CD4-positive, alpha-beta T cell treated with Interleukin-6 for 4 hours (primary cell): ENCODE measurements at places on chromosomes 2 and 18.

DNA sequence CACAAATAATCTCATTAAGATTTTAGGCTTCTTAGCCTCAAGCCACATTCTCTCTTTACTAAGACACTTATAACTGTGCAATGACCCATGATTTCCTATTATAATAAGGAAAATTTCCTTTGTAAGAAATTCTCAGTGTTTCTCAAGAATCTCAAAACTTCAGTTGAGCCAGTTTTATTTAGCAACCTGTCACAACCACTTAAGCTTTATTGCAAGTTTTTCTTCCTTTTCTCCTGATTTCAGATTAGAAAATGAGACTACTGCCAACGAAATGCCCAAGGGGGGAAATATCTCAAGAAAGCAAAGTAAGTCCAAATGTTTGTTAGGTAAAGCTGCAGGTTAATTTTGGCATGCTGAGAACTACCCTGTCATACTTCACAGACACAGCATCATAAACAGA is 178.5 kb downstream of the THADA start:
- no peak for DNase-seq

GRCh38 chr2:209988010-209988409 is 14.4 kb upstream of the RPE start:
- no peak for DNase-seq

GRCh38 chr18:48891721-48892120 is 59.0 kb downstream of the SMAD7 start:
- DNase-seq = no peak

DNA sequence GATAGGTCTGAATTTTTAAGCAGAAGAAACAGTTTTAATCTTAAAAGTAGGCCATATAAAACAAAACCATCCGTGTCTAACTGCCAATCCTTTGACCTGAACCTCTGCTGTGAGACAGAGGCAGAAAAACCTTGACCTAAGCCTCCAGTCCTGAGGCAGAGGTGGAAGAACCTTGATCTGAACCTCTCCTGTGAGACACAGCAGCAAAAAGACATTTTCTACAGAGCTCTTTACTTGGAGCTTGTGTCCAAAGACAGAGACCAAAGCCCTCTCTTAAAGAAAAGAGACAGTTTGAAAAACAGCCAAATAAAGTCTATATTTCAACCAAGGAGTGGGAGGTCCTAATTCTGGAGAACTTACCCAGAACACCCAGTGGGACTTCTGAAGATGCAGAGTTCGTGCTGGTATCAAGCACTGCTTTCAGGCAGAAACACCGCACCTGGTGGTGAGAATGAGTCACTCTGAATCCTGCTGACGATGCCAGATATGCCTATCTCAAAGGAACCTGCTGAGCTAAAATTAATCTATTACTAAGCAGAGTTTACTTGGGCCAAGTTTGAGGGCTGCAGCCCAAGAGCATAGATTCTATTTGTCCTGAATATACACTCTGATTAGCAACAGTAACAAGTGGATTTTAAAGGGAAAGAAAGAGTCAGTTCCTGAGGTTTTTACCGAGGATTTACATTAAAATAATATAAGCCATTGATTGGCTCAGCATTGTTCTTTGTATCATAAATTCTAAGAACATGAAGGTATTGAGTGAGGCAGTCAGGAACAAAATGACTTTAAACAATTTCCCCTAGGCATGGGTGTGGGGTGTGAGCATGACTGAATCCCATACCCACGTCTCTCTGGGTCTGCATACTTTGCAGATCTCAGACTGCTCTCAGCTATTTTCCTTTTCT is 806.4 kb downstream of the TRIB2 start:
- DNase-seq = no peak

DNA sequence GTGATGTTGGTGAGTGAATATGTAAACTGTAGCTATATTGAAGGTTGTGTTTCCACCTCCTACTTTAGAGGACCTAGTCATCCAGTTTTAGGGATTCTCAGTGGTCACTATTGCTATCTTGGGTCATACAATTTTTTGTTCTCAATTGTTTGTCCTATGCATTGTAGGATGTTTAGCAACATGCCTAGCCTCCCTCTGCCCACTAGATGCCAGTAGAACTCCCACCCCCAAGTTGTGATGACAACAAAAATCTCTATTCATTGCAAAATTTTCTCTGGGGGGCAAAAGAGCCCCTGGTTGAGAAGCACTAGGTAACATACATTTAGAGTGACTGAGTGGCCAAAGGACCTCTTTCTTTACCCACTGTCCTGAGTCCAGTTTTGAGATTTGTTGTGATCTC is 87.3 kb downstream of the LRRTM4 start:
- DNase-seq = no peak

- no peak for DNase-seq
These were observed 153.0 kb downstream of the ZFP36L2 start for GRCh38 chr2:43073401-43073825.

DNA sequence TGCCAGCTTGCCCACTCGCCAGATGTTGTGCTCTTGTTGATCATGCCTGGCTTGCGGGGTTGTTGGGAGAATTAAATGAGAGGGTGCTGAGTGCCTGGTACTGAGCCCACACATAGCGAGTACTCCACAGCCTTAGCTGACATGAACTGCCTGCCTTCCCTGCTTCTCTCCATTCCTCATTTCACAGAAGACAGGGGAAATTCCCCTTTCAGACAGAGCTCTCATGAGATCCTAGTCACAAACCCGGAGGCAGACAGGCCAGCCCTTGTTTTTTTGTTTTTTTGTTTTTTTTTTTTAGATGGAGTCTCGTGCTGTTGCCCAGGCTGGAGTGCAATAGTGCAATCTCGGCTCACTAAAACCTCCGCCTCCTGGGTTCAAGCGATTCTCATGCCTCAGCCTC is 17.1 kb upstream of the DNMT3A start:
- no peak for DNase-seq

DNA sequence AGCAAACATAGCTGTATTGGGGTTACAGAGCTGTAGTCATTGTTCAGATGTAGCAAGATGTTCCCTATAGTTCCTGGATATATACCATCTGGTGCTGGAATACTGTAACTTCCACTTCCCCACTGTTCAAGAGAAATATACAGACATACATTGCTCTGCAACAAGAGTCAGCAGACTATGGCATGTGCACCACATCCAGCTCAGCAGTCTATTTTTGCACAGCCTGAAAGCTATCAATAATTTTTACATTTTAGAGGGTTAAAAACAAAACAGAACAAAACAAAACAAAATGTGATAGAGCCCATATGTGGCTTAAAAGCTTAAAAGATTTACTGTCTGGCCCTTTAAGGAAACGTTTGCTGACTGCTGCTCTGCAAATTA is 31.8 kb upstream of the VIT start:
- no peak for DNase-seq

DNA sequence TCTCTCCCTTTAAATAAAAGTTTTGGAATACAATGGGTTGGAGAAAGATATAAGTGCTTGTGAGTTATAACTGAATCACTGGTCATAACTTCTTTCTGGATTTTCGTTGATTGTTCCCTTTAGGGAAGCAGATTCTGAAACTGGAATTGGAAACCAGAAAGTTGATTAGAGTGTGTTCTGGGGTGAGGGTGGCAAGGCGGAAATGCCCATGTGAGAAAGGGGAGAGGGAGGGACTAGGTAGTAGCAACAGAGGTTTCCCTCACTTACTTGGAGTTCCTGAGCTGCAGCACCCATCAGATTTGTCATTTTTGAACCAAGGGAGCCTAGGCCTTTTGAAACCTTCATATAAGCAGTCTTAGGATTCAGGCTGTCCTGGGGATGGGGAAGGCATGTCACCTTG is 453.4 kb downstream of the KCNJ3 start:
- no peak for DNase-seq

- DNase-seq = no peak
These were observed 55.5 kb upstream of the RAB6D start for GRCh38 chr2:131419441-131419840.

- DNase-seq = no peak
These were observed 1.2 kb downstream of the CNPPD1 start for GRCh38 chr2:219175486-219175885.

DNA sequence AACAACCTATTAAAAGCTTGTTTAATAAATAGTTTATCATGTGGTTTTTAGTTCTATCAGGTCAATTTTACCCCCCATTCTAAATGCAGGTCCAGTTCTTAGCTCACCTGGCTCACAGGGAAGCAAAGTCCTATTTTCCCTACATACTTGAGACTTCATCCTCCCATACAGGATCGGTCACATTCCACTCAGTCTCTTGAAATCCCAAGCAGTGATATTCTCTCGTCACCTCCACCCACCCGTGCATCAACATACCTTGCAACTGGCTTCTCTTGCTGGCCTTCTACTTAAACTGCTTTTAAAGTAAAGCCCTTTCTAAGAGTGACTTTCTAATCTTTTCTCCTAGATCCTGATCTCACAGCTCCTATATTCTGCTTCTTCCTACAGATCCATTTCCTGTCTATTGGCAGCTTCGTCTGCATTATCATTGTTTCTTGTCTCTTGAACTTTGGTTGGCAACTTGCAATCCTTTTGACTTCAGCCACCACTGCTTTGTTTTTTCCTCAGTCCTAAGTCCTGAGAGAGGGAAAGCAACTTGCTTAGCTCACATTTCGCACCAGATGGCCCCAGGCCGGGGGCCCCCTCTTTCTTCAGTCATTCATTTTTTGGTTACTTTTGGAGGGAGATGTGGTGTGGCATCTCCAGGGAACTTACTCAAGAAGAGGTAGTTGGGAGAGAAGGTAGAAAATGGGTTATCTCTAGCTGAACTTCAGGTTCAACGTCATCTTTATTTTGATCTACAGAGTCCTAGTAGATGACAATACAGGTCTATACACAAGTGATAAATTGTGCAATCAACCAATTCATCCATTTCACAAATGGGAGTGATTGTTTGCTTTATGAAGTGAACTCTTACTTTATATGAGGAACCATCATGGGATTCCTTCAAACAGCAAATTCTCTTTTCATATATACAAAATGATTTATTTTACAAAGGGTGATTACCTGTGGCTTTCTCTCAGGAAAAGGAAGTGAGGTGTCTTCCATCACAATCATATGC is 23.9 kb upstream of the NCOA1 start:
- DNase-seq = no peak

- no peak for DNase-seq
These were observed 370 bp upstream of the ZNF804A start for GRCh38 chr2:184598002-184598315.

DNA sequence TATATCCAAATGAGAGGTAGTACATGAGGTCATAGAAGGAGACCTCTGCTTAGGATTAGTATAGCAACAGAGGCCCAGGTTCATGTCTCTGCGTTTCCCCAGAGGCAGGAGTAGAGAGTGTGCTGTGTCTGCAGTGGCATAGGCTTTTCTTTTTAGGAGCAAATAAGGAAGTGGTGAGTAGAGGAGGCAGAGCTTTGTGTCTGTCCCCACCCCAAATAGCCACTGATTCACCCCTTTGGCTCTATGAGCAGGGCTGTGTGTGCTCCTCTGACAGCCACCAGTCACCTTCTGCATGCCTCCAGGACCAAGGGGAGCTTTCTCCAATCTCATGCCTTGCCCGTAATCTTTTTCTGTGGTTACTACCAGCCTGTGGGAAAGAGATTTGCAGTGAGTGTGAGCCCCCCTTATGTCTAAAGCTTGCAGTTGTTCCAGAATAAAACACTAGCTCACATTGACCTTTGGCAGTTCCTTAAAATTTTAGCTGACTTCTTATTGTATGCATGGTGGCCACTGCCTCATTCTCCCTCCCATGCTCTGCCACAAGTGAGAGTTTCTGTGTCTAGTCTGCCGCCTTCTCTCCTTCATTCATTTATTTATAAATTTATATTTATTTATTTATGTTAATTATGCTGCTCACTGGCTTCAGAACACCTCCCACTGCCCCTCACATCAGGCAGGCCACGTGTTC is 23.5 kb upstream of the ELAC1 start:
- DNase-seq = no peak

- no peak for DNase-seq
These were observed 640.7 kb upstream of the CRIM1 start for GRCh38 chr2:35714883-35715282.

DNA sequence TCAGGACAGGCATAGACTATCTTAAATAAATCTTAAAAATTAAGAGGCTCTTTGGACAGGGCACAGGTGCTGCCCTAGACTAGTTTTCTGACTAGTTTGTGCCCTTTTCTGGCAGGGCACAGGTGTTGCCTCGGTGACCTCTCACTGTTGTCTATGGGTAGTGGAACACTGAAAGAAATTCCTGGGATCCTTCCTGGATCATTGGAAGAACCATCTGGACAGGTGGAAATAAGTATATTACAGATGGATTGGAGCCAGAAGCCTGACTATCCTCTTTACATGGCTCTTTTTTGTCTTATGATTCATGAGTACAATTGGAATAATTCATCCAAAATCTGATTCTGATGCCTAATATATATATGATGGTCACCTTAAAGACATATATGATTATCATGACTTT is 286.6 kb downstream of the RIT2 start:
- no peak for DNase-seq

GRCh38 chr18:25734336-25734735 is 356.1 kb downstream of the SS18 start:
- no peak for DNase-seq

- DNase-seq = no peak
These were observed 165.0 kb downstream of the DIS3L2 start for GRCh38 chr2:232126301-232127099.

- no peak for DNase-seq
These were observed 124.8 kb upstream of the ITGB6 start for GRCh38 chr2:160324917-160325316.

GRCh38 chr18:8005870-8006569 is 438.9 kb downstream of the PTPRM start:
- no peak for DNase-seq

DNA sequence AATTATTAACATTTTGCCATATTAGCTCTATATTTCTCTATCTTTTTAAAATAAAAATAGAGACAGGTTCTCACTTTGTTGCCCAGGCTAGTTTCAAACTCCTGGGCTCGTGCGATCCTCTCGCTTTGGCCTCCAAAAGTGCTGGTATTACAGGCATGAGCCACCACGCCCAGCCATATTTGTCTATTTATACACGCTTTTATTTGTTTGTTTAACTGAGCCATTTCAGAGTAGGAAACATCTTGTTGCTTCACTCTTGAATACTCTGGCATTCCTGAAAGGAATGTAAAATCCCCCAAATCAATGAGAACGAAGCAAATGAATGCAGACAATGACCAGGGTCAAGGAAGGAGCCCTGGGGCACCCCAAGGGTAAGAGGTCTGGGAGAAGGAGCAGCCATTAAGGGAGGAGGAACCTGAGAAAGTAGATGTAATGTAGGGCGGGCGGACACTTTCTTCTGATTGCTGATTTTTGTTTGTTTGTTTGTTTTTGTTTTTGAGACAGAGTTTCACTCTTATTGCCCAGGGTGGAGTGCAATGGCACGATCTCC is 31.7 kb upstream of the RAB1A start:
- no peak for DNase-seq

- DNase-seq = no peak
These were observed 3.7 kb upstream of the SIX3 start for GRCh38 chr2:44937688-44938240.
